ENCODE measurements at places on chromosomes 6 and 20.

- DNase-seq: no peak
Observed at GRCh38 chr6:169035385-169036240, 218.0 kb downstream of the THBS2 start.

DNA sequence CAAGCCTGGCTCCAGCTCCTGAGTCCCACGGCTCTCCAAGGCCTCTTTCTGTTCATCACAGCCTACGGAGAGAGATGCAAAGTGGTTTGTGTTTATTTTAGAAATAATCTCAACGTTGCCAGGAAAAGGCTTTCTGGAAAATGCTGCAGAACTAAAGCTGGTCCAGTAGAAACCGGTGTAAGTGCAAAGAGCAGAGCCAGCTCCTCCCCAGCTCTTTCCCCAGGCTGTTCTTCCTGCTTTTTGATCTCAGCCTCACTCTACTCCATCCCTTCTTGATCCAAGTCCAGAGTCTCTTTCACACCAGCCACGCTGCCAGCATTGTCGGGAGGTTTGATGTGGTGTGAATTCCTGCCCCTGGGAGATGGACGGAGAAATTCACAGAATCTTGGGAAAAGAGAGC is 69.8 kb downstream of the TMEM170B start:
- no peak for DNase-seq

DNA sequence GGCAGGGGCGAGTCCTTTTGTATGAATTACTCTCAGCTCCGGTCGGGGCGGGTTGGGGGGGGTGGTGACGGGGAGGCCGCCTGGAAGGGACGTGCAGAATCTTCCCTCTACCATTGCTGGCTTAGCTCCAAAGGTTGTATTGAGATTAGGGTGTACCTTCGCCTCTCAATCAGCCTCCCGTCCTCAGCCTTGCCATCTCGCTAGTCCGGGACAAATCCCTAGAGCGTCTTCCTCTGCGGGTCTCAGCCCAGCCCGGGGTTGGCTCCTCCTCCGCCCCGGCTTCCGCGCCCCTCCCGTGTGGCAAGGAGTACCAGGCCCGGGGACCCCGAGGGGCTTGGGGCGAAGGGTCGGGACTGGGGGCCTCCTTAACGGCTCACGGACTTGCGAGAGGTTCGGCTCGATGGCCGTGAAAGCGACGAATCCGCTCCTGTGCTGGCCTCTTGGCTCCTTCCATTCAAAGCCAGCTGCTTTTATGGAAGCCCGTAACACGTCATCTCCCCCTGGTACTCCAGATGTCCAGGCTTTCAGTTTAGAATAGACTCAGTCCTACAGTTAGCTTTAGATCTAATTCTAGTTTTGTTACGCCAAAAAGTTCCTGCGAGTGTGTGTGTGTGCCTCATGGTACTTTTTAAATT is 636 bp upstream of the EEF1A1 start:
- DNase-seq: peak; percentile 75

GRCh38 chr6:6815732-6816131 is 227.2 kb downstream of the LY86 start:
- DNase-seq: no peak

GRCh38 chr6:91608428-91608827 is 1021.6 kb upstream of the MAP3K7 start:
- DNase-seq: no peak

GRCh38 chr20:9301129-9302090 is 213.0 kb upstream of the LAMP5 start:
- DNase-seq: no peak

DNA sequence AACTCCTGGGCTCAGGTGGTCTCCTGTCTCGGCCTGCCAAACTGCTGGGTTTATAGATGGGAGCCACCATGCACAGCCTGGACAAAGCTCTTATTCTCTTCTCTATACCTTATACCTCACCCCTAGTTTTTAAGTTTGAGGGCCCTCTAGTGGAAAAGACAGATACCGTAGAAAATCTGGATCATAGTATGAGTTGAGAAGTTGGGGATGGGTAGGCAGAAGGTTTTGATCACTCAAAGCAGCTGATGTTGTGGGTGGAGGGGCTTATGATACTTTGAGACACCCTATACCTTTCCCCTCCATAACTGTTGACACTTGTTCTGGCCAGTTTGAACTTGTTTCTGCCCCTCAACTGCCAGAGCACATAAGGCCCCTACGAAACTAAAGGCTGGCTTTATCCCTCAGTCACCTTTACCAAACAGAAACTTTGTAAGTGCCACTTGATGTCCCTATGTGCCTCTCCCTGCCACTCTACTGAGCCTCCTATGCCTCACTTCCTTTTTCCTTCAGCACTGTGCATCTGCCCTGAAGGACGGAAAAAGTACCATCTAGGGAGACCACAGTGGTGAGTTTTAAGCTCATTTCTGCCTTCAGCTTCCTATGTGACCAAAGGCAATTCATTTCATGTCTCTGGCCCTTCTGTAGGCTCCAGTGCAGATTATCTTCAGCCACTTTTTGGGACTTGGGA is 28.6 kb downstream of the RALY start:
- no peak for DNase-seq

GRCh38 chr20:32986331-32986966 is 17.8 kb downstream of the SUN5 start:
- no peak for DNase-seq

DNA sequence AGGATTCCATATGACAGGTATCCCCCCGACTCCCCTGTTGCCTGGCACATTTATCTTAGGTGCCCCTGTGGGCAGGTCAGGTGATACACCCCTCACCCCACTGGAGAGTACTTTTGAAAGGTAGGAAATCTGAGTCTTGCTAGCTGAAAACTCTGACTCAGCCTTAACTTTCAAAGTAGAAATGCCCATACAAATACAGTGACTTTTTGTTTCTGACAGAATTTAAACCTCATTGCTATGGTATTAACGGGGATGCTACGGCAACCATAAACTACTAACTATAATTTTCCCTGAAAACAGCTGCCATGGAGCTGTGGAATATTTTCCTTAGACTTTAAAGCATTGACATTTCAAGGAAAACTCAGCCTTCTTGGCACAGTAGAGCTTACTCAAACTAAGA is 536.0 kb downstream of the RFPL4B start:
- no peak for DNase-seq

GRCh38 chr6:93371756-93372155 is 47.6 kb downstream of the EPHA7 start:
- DNase-seq: no peak

- DNase-seq: no peak
Observed at GRCh38 chr6:68013780-68014515, 621.1 kb upstream of the ADGRB3 start.

DNA sequence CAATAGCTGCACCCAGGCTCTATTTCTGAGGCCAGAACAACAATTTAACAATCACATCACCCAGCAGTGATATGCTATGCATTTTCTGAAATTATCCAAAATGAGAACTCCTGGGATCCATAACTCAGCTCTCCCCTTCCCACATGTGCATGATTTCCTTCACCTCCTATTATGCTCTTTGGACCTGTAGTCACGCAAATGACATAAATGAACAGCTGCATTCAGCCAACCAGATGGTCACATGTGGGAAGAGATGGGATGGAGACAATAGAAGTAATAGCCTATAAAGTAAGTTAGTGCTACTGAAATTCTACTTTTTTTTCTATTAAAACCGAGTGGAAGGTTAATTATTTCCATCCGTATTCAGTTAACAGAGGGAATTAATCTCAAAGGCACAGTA is 662.1 kb upstream of the ID4 start:
- DNase-seq: no peak

DNA sequence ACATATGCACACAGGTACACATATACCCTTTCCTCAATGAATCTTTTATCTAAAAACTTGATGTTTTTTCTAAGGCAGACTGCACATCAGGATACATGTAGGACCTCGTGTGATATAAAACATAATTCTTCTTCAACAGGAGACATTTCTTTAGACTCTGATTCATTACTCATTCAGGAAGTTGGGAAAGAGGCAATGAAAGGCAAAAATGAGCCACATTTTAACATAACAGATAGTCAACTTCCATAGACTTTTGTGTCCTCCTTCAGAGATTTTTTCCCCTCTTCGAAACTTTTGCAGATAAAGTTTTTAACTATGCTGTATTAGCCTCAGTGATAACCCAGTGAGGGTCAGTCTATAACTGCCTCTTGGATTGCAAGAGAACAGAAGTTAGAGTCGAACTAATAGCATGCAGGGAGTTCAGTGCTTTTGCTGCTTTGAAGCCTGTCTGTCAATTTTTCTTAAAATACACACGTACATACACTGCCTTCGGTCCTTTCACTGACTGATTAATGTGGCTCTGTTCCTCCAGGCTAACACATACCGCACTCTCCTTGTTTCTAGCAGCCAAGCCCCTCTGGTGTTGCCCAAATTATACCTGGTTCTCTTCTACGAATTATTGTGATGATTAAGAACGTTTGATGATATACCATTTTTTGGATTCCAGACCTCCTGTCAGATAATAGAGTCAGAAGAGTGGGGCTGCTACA is 562.5 kb upstream of the MAP3K7 start:
- DNase-seq: no peak

- no peak for DNase-seq
Observed at GRCh38 chr6:56230976-56231566, 16.3 kb downstream of the COL21A1 start.

GRCh38 chr6:45775026-45775697 is 240.5 kb downstream of the CLIC5 start:
- DNase-seq: no peak

DNA sequence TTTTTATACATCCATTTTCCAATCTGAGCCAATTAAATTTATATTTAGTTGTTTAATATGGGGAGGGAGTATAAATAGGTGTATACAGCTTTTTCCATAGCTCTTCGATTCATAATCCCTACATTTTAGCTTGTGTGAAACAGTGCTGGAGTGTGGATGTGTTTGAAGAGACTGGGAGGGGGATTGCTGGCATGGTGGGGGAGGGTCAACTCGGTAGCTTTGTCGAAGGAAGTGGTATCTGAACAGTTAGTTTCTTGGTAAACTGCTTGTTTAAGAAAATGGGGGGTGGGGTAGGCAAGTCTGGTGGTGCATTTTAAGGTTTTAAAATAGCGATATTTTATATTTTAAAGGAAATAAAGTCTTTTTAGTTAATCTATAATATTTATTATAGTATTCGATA is 1.4 kb upstream of the LIN28B start:
- no peak for DNase-seq

GRCh38 chr6:37293426-37293825 is 35.5 kb upstream of the TMEM217 start:
- no peak for DNase-seq

DNA sequence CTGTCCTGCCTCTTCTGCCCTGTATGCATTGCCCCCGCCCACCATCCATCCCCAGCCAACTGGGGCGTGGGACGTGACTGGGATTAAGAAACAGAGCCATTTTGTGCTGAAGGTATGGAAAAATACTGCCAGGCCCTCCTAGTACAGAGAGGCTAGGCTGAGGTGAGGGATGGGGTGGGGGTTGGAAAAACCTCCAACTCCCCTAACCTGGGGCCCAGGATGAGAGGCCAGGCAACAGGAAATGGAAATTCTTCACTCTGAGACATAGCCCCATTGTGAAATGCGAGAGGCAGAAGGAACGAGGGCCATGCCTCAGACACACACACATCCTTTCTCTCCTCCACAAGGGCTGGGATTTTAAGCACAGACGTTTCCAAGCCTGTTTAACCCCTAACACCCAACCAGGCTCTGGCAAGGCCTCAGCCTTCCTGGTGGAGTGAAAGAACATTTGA is 19.9 kb downstream of the KCNK5 start:
- DNase-seq: no peak

- no peak for DNase-seq
Observed at GRCh38 chr20:41654884-41655283, 36.7 kb upstream of the CHD6 start.

- DNase-seq: no peak
Observed at GRCh38 chr6:11262242-11262641, 29.8 kb upstream of the NEDD9 start.

DNA sequence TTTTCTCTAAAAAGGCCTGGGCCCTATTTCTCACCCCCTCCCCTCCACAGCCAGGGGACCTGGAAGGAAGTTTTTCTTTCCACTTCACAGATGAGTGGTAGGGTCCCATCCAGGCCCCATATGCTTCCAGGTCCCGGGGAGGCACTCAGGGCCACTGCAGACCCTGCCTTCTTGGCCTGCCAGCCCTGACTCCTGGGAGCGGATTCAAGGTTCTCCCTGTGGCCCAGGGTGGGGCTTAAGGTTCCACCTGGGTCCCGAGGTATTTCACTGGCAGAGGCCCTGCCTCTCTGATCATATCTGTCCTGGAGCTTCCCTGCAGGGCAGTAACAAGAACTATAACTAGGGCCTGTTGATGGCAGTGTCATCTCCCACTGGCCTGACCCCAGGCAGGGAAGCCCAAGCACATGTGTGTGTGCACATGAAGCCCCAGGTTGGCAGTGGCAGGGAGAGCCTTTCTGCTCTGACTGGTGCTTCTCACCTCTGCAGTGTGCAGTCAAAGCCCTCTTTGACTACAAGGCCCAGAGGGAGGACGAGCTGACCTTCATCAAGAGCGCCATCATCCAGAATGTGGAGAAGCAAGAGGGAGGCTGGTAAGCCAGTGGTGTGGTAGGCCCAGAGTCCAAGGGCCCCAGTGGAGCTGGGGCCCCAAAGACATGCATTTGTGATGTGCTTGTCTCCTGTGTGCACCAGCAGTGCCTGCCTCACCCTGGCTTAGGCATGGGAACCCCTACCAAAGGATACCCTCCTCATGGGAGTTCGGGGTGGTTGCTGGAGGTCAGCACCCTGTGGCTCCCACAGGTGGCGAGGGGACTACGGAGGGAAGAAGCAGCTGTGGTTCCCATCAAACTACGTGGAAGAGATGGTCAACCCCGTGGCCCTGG is 31.2 kb downstream of the PLCG1 start:
- no peak for DNase-seq

- no peak for DNase-seq
Observed at GRCh38 chr6:169709293-169709692, 7.4 kb downstream of the C6orf120 start.

DNA sequence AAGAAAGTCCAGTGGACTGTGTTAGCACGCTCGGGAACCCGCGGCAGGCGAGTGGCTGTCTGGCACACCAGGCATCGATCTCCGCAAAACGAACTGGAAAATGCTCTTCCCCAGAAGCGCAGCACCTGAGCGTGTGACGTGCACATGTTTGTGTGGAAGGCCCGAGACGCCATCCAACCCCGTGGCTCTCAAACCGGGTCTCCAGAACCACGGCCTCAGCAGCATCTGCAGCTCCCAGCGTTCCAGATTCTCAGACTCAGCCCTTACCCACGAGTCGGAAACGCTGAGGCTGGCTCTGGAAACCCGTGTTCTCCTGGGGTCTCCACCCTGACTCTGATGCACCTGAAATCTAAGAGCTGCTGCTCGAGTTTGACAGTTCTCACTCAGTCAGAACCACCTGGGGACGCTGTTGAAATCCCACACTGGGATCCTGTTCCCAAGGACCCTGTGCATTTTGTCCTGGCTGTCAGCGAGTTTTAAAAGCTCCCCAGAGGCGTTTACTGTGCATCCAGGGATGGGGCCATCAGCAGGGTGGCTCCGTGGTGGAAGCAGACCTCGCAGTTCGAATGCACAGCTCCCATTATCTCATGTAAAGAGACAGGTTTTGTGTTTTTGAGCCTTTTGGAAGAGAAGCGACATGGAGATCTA is 69.0 kb downstream of the DLL1 start:
- no peak for DNase-seq

- no peak for DNase-seq
Observed at GRCh38 chr6:170461111-170461510, 92.0 kb downstream of the PSMB1 start.

GRCh38 chr6:7151381-7151780 is 43.6 kb downstream of the RREB1 start:
- no peak for DNase-seq

All from neural crest cell (in vitro differentiated cells).